ENCODE measurements at places on chromosomes 3 and 15.
A peak's percentile ranks its signal among the peaks of the same experiment; 100 is the strongest.

GRCh38 chr3:168709073-168709472 is 613.3 kb upstream of the GOLIM4 start:
- no peak for DNase-seq

DNA sequence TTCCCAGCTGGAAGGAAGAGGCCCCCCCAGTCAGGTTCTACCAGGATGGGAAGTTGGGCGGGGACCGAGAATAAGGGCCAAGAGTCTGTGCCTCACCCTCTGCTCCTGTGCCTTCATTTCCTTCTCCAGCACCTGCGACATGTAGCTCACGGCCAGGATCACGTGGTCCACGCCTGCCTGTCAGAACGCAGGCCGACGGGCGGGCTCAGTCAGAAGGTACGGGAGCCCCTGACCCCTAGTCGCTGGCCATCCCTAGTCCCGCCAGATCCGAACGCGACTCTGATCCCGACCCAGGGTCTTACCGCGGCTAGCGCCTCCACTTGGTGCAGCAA is 489 bp downstream of the GMPPB start:
- peak; percentile 80 for DNase-seq

GRCh38 chr3:194189243-194189791 is 53.4 kb downstream of the HES1 start:
- DNase-seq: no peak

DNA sequence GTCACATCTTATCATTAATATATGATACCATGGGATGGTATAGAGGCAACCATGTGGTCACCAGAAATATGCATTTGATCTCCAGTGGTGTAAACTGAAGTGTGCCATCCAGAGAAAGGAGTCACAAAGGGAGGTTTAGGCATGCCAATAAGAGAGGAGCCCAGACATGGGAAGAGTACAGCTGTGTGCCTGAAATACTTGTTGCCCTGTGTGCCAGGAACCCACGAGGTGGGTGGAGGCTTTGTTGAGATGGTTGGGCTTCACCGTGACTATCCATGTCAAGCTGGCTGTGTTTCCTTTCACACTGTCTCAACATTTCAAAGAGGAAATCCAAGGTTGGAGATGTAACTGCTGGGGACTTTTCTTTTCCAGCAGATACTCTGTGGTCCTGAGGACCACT is 43.5 kb downstream of the CACNA2D3 start:
- no peak for DNase-seq

GRCh38 chr3:4597208-4597985 is 104.2 kb downstream of the ITPR1 start:
- DNase-seq: no peak

- DNase-seq: no peak
Measured at GRCh38 chr15:66498501-66499386, 1.2 kb upstream of the SNAPC5 start.

GRCh38 chr3:30256474-30256873 is 349.9 kb upstream of the TGFBR2 start:
- DNase-seq: no peak

DNA sequence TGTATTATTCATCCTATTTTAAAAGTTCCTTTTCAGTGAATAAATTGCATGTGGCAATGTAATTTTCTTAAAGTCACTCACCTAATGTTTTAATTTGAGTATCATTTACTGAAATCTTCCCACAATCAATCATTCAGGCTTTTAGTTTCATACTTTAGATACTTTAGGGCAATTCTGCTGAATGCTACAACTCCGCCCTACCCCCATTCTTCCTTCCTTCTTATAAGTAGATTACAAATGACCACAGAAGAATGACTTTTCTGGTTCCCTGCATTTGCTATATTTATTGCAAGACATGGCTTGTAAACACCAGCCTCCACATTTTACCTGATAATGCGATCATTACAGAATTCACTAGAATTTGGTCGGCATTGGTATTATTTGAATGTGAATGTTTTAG is 1061.9 kb downstream of the FHIT start:
- DNase-seq: no peak

DNA sequence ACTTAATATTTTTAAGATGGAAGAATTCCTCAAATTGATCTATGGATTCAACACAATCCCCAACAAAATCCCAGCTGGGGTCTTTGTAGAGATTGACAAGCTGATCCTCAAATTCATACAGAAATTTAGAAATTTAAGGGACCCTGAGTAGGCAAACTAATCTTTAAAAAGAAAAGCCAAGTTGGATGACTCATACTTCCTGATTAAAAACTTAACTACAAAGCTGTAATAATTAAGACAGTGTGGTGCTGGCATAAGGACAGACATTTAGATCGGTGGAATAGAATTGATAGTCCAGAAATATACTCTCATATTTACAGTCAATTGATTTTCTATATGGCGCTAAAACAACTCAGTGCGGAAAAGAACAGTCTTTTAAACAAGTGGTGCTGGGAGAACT is 11.6 kb downstream of the FAM162A start:
- no peak for DNase-seq

GRCh38 chr3:171242951-171243350 is 216.4 kb upstream of the SLC2A2 start:
- DNase-seq: no peak

GRCh38 chr15:69783211-69783610 is 314.5 kb downstream of the TLE3 start:
- DNase-seq: no peak

- no peak for DNase-seq
Measured at GRCh38 chr15:53404930-53405493, 354.5 kb downstream of the WDR72 start.

- DNase-seq: no peak
Measured at GRCh38 chr3:127536830-127537812, 53.4 kb downstream of the TPRA1 start.

GRCh38 chr15:79408041-79408440 is 24.1 kb upstream of the MINAR1 start:
- no peak for DNase-seq

- no peak for DNase-seq
Measured at GRCh38 chr3:192830291-192831110, 87.2 kb downstream of the MB21D2 start.

- DNase-seq: no peak
Measured at GRCh38 chr3:19735111-19735510, 198.9 kb downstream of the EFHB start.

DNA sequence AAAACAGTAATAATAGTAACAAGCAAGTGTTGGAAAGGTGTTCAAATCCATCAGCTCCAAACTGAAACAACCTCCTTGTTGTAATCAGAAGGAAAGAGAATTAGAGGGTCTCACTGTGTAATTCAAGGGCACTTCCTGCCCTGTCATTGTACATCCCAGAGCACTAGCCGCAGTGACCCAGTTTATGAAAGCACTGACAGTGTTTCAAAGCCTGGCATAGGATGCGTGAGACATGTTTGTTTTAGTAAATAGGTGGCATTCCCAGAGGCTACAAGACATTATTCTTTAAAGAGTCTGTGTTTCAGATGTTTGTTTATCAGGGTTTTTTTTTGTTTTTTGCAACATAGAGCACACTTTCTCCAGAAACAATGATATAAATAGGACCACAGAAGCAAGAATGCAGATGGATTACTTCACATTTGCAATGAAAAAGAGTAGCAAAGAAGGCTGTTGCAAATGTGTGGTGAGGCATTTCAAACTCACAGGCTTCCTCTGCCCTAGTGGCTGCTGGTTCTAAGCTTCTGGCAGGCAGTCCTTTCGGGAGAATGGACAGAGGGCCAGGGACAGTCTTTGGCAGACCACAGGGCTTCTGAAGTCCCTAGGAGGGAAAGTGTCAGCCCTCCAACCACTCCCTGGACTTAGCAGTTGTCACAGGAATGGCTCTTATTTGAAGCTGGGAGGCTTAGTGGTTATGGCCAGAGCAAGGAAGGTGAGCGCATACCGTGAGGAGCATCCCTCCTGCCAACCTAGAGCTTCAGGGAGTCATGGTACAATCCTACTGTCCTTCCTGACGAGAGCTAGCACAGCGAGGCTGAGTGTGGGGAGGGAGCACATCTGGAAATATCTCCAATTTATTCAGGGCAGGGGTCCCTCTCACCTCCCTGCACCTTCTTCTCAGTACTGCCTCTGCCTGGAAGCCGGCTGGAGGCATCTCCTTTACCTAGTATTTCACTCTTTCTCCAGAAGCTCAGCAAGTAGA is 31.4 kb upstream of the TIPARP start:
- DNase-seq: no peak

DNA sequence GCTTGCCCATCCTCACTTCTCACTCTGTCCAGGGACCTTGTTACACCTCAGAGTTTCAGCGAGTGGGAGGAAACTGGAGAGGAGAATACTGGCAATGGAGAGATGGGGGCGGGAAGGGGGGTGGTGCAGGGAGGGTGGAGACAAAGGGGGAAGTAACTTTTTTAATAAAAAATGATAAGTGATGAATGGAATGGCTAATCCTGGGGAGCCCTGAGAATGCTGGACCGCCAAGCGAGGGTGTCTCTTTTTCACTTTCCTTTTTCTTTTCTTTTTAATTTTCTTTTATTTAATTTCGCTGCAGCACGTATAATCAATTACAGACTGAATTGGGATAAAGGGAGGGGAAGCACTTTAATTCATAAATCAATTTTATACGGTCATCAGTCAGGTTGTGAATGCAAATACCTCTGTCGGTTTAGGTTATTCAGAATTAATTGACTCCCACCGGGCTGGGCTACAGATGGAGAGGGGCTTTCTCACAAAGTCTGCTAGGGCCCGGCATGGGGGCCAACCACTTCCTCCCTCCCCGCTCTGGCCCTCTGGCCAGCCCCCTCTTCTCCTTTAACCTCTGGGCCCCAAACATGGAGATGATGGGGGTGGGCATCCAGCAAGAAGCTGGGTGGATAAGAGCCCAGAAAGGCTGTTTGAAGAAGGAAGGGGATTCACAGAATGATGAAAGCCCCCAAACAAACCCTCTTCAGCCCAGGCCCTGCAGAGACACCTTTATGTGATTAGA is 106.8 kb upstream of the BOC start:
- no peak for DNase-seq

DNA sequence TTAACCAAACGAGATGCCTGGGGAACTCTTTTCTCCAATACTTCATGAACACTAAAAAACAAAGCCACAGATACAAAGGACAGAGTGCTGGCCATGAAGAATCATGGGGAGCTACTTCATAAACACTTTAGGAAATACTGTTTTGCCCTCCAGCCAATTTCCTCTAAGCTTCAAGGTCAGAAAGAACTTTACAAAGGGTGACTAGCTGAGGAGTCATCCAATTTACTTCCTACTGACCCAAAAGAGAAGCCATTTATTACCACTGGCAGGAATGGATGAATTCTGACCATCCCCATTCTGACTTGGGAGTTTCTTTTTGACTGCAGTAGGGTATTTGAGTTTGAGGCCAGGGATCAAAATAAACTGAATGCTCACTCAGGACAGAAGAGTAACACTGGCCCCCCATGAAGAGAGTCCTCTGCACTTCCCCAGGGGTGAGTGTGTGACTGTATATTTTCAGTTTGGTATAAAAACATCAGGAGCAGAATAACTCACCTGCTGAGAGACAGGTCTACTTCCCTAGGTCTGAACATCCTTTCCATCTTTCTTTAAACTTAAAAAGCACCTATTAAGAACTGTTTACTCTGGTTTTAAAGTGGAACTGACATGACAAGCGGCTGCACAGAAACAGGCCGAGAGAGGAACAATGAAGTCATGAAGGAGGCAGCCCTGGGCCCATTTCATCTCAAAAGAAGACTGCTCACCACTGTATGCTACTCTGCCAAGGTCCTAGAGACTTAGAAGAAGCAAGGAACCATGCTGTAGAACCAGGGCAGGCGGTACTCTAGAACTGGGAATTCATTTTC is 203.6 kb downstream of the TNIK start:
- DNase-seq: peak; percentile 33

DNA sequence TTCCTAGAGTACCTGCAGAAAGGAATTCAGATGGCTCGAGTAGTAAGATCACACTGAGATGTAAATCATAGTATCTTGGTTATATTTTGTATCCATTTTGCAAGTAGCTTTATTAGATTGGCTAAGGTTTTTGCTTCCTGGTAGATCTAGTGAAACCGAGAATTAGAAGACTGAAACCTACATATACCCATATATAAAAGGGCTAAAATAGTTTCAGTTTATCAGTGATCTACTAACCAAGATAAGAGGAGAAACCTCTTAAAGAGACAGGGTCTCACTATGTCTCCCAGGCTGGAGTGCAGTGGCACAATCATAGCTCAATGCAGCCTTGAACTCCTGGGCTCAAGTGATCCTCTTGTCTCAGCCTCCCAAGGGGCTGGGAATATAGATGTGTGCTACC is 135.3 kb downstream of the PCCB start:
- no peak for DNase-seq

GRCh38 chr3:188869628-188870027 is 302.1 kb upstream of the TPRG1 start:
- no peak for DNase-seq

DNA sequence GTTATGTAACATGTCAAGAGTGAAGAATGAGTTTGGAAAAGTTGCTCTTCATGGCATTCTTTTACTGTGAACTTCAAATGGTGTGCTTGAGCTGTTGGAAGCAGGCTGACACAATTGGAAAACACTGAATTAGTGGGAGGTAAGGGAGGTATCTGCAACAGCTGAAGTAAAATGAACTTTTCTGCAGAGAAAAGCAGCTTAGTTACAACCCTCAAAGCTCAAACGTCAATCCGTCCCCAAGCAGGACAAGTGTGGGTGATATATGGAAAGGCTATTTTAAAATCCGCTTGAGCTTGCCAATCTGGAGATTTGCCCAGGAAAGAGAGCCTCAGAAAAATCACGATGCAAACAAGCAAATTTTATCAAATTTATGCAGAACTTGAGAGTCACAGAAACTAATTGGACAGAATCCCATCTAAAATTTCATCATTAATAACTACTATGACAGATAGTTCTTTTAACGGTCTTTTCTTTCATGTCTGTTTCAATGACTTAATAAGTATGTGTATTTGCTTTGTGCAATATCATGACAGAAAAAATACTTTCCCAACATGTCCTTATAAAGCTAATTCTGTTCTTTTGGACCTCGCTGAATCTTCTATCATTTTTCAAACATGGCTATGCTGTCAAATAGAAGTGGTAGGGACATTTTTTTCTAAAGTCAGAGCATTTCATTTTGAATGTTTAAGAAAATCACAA is 266.6 kb upstream of the SLITRK3 start:
- DNase-seq: no peak

DNA sequence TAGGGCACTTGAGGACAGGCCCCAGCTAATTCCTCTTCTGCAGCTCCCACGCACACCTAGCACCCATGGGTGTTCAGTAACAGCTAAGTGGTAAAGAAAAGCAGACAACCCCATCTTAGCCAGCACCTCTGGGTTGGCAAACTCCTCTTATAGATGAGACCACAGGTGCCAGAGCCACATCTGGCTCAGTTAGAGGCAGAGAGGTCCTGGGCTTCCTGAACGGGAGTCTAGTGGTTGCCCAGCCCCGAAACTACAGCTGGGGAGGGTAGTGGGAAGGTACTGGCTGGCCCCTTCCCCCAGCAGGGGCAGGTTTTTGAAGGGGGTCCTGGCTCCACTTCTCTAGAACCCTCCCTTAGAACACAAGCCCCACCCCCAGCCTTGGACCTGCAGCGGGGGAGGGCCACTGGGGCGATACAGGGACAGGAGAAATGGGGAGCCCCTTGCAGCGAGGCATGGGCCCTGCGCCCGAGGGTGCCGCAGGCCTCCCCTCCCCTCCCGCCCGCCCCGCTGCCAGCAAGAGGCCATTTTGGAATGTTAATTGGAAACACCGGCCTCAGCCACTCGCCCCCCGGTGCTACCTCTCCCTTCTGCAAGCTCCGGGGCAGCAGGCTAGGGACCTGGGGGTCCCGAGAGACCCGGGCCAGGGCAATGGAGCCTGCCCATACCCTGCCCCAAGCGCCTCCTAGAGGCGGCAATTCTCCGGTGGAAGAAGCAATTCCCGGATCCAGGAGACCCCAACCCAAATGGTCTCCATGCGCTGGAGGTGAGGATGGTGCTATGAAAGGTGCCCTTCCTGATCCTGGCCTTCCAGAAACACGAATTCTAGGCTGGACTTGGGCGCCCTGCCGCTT is 1.5 kb downstream of the DUSP7 start:
- DNase-seq: peak; percentile 51

Data from activated CD8-positive, alpha-beta T cell treated with anti-CD3 and anti-CD28 coated beads for 36 hours (primary cell).